H9 (cell line): ENCODE measurements at places on chromosomes 11 and 22. TPM values are rescaled to one million over a fixed set of nuclear protein-coding genes. Genes with fewer than 3 reads are reported as not detected.

GRCh38 chr11:44083906-44084305 is 11.6 kb upstream of the EXT2 start:
- no peak overlapping the region for H3K27ac ChIP-seq
- H3K4me3 ChIP-seq, result no peak overlapping the region

DNA sequence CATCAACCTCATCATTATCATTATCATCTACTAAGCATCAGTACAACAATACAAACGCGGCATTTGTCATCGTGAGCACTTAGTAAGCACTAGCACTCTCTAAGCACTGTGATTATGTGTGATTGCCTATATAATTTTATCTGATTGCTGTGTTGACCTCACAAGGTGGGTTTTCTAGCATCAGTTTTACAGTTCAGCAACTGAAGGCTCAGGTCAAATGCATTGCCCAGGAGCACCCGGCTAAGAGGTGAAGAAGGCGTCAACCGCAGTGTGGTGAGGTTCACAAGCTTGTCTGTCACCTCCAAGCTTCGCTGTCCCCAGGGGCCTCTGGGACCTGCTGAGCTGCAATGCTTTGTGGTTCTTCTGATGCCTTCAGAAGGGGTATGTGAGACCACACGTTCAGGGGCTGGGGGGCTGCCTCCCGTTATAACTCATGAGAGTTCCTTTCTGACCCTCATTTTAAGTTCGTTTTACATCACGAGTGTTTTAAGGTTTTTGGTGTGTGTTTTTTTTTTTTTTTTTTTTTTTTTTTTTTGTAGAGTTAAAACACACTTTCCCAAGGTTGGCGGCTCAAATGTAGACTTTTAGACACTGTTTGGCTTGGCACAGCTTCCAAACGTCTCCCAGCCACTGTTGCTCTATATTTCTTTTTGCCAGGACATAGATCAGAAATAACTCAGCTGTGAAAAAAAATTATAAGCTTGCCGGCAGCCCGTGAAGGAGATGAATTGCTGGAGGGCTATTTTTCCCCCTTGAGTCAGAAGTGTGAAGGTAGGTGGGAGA is 33.8 kb upstream of the SCUBE1 start:
- no peak overlapping the region for H3K4me3 ChIP-seq
- no peak for DNase-seq
- no peaks in the 10 kb centered on the region for H3K4me1 ChIP-seq
- no peak overlapping the region for H3K27ac ChIP-seq
- H3K27me3 ChIP-seq, result no peaks in the 10 kb centered on the region
- no peaks in the 10 kb centered on the region for H3K36me3 ChIP-seq

DNA sequence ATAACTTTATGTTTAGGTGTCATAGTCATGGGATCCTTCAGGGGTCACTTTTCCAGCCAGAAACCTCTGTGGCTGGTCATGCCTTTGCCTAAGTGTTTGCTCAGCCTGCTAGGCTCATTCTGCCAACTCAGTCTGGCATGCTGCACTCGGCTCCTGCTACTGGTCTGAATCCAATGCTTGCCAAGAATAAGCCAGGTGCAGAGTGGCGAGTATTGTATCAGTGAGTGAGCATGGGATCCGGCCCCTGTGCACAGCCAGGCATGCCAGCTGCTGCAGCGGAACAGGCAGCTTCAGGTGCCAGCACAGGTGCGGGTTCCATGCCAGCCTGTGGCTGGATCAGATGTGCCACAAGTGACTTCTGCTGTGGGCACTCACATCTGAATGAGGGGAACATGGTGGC is 1269.3 kb upstream of the CNTN5 start:
- no peaks in the 10 kb centered on the region; the same call in 2 of the 3 replicates for H3K36me3 ChIP-seq
- H3K27ac ChIP-seq, result no peak overlapping the region
- no peak for DNase-seq
- no peaks in the 10 kb centered on the region for H3K4me1 ChIP-seq

DNA sequence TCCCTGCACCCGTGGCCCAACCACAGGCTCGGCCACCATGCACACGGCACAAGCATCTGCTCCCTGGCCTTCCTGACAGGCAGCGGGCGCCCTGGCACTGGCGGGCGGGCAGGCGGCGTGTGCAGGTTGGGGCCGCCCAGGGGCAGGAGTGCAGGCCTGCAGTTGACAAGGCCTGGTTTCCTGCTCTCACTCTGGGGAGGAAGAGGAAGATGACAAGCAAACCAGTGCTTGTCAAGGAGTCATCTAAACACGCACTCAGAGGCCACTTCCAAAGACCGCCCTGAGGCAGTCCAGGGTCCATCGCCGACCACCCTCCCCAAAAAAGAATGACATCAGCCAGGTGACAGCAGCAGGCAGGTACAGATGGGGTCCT is 65.3 kb upstream of the LINC01488 start:
- no peaks in the 10 kb centered on the region for H3K27me3 ChIP-seq
- no peak for DNase-seq
- H3K27ac ChIP-seq, result no peak overlapping the region
- H3K36me3 ChIP-seq, result no peaks in the 10 kb centered on the region; the same call in 2 of the 3 replicates
- no peaks in the 10 kb centered on the region; the same call in 1 of the 2 replicates for H3K4me1 ChIP-seq
- H3K4me3 ChIP-seq, result no peak overlapping the region

DNA sequence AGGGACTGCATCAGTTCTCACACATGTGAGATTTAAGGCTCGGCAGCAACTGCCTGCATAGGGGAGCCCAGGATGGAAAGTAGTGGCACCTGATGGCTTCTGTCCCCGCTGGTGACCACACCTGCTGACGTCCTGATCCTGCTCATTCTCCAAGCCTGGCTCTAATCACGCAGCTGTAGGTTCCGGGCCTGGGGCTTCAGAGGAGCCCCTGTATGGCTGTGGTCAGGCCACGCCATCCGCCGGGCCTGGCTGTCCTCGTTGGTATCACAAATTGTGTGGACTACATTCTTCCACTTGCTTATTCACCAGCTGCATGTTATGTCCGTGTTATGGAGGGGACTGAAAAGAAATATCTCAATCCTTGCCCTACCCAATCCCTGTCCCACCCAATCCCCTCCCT is 580.0 kb downstream of the TBC1D22A start:
- H3K4me3 ChIP-seq, result no peak overlapping the region
- H3K36me3 ChIP-seq, result peaks cover 13% of the 10 kb centered on the region
- H3K4me1 ChIP-seq, result no peaks in the 10 kb centered on the region
- no peak for DNase-seq
- no peaks in the 10 kb centered on the region for H3K27me3 ChIP-seq

DNA sequence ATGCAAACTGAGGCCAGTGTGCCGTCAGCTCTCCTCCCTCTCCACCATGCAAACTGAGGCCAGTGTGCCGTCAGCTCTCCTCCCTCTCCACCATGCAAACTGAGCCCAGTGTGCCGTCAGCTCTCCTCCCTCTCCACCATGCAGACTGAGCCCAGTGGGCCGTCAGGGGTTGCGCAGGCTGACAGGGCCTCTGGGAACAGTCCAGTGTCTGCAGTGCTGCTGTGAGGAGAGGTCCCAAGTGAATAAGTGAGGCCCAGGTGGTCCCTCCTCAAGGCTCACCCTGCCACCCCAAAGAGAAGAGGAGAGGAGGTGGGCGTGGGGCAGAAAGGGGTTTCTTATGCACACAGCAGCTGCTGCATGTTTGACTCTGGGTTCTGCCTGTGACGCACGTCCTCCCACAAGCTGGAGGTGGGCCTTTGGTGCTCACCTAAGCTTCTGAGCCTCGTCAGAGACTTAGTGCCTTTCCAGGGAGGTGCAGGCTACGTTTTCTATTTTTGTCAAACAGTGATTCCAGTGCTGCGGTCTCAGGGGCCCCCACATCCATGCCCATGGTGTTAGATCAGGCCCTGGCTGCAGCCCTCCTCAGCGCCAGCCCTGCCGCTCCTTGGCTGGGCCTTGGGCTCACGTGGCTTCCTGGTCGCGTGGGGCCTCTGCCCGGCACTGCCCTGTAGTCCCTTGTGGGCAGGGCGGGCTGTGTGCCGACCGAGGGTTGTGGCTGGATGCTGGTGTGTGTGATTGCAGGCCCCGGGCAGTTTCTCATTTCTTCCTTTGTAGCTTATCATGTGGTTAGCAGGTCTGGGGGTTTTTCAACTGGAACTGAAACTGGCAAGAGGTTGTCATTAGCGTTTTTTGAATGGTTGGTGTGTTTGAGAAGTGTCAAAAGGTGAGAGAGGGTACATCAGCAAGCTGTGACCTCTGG is 7.1 kb downstream of the TPCN2 start:
- H3K36me3 ChIP-seq, result peaks cover 11% of the 10 kb centered on the region
- no peak overlapping the region for H3K4me3 ChIP-seq
- no peaks in the 10 kb centered on the region for H3K4me1 ChIP-seq
- H3K27me3 ChIP-seq, result no peaks in the 10 kb centered on the region
- H3K27ac ChIP-seq, result no peak overlapping the region

DNA sequence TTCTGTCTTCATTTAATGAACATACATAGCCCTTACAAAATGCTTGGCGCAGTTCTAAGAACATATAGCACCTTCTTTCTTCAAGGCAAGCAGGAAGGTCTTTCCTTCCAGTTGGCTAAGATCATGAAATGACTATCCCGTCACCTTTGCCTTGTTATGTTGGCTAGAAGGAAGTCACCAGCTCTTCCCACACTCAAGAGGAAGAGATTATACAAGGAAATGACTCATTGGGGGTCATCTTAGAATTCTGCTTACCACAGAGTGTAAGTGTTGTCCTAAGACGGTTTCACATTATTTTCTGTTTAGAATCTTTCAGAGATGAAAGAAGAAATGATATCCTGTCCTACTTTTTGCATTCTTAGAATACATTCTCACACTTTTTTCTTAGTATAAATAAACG is 808.0 kb upstream of the LUZP2 start:
- H3K4me1 ChIP-seq, result peaks cover 2% of the 10 kb centered on the region; the same call in 1 of the 2 replicates
- no peaks in the 10 kb centered on the region for H3K36me3 ChIP-seq
- H3K27me3 ChIP-seq, result no peaks in the 10 kb centered on the region
- DNase-seq, result no peak

- no peak within 1 kb of the TSS for H3K27ac ChIP-seq
- H3K4me3 ChIP-seq, result peak within 1 kb of the TSS; percentile 54
- peaks cover 16% of the 10 kb centered on the region; the same call in 1 of the 2 replicates for H3K27me3 ChIP-seq
- no peaks in the 10 kb centered on the region; the same call in 1 of the 2 replicates for H3K4me1 ChIP-seq
- no peak for DNase-seq
Measured at GRCh38 chr11:1750481-1750839, at the start of gene IFITM10. TSS of gene IFITM10 (minus strand) at chr11:1750595. CDS start at chr11:1750442, 153 bp downstream.

- no peaks in the 10 kb centered on the region for H3K36me3 ChIP-seq
- H3K27ac ChIP-seq, result no peak overlapping the region
- no peak overlapping the region for H3K4me3 ChIP-seq
- H3K4me1 ChIP-seq, result no peaks in the 10 kb centered on the region
- no peaks in the 10 kb centered on the region for H3K27me3 ChIP-seq
Measured at GRCh38 chr11:4006946-4007680, 87.5 kb upstream of the RRM1 start.

DNA sequence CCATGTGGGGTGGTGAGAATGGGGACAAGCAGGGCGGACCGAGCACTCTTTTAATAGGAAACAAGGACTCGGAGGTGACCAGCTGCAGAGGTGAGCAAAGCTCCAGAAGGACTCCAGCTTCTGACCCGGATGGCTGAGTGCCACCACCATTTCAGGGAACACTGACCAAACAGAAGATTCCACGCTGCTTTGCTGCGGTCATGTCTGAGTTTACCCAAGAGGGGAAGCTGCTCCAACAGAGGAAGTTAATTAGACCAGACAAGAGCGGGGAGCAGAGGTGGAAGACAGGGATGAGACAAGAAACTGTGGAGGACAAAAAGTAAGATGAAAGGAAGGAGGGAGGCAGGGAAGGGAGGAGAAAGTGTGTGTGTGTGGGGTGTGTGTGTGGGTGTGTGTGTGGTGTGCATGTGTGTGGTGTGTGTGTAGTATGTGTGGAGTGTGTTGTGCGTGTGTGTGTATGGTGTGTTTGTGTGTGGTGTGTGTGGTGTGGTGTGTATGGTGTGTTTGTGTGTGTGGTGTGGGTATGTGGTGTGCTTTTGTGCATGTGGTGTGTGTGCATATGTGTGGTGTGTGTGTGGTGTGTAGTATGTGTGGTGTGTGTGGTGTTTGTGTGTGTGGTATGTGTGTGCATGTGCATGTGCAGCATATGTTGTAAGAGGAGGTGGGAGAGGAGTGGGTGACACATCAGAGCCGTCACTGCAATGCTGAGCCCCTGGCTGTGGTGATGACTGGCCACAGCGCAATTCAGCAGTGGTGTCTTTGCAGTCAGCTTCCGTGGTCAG is 82.2 kb upstream of the AKIP1 start:
- no peaks in the 10 kb centered on the region for H3K36me3 ChIP-seq
- DNase-seq, result peak; percentile 12
- no peak overlapping the region for H3K4me3 ChIP-seq
- no peak overlapping the region for H3K27ac ChIP-seq
- peaks cover 6% of the 10 kb centered on the region; the same call in 1 of the 2 replicates for H3K4me1 ChIP-seq

GRCh38 chr11:47570651-47571356 is 5.4 kb downstream of the PTPMT1 start:
- H3K27ac ChIP-seq, result no peak overlapping the region
- no peaks in the 10 kb centered on the region for H3K4me1 ChIP-seq
- H3K4me3 ChIP-seq, result no peak overlapping the region
- H3K36me3 ChIP-seq, result peaks cover 18% of the 10 kb centered on the region

- H3K27ac ChIP-seq, result no peak overlapping the region
- H3K27me3 ChIP-seq, result no peaks in the 10 kb centered on the region
- H3K4me1 ChIP-seq, result peaks cover 4% of the 10 kb centered on the region; the same call in 1 of the 2 replicates
- no peak overlapping the region for H3K4me3 ChIP-seq
Measured at GRCh38 chr11:96023275-96023674, 99.4 kb upstream of the MTMR2 start.

DNA sequence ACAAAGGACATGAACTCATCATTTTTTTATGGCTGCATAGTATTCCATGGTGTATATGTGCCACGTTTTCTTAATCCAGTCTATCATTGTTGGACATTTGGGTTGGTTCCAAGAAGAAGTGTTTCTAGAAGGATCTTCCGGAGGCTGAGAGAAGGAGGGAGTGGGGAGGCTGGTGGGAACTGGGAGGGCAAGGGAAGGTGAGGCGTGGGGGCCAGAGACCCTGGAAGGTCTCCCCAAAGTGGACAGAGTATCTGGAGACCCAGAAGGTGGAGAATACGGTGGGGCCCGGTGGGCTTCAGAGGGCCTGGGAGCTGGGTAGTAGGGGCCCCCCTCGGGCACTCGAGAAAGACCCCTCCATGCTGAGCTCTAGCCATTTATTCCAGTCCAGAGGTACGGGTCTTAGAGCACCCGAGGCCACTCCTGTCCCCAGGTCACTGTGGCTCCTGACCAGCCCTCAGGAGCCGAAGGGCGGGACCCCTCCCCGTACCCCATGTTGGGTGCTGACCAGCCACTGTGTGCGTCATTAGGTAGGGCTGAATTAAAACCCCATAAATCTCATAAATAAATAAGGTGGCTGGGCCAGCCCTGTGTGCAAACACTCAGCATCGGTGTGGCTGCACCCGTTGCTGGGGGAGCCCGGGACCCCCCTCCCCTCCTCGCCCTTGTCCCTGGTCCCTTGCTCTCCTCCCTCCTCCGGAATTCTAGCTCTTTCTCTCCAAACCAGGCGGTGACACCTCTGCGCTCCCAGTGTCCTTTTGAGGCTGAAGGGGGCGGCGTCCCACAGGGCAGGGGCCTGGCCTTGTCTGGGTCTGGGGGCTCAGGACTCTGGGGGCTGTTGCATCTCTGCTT is 38.8 kb upstream of the MUC5AC start:
- no peaks in the 10 kb centered on the region for H3K27me3 ChIP-seq
- no peaks in the 10 kb centered on the region for H3K36me3 ChIP-seq
- no peak overlapping the region for H3K4me3 ChIP-seq
- no peaks in the 10 kb centered on the region for H3K4me1 ChIP-seq
- H3K27ac ChIP-seq, result no peak overlapping the region

SAA2 gene
- not detected in 2 replicates for total RNA-seq

PISD gene
- total RNA-seq, result 55.9 and 62.0 TPM in 2 replicates

KDM4E gene
- total RNA-seq, result not detected in 2 replicates

UPB1 gene
- total RNA-seq, result 0.07 TPM in 1 of 2 replicates, not detected in the other

MAPK8IP1 gene
- total RNA-seq, result 30.1 and 30.2 TPM in 2 replicates

TEF gene
- total RNA-seq, result 17.7 and 17.9 TPM in 2 replicates
